ENCODE measurements at places on chromosomes 4 and X.

DNA sequence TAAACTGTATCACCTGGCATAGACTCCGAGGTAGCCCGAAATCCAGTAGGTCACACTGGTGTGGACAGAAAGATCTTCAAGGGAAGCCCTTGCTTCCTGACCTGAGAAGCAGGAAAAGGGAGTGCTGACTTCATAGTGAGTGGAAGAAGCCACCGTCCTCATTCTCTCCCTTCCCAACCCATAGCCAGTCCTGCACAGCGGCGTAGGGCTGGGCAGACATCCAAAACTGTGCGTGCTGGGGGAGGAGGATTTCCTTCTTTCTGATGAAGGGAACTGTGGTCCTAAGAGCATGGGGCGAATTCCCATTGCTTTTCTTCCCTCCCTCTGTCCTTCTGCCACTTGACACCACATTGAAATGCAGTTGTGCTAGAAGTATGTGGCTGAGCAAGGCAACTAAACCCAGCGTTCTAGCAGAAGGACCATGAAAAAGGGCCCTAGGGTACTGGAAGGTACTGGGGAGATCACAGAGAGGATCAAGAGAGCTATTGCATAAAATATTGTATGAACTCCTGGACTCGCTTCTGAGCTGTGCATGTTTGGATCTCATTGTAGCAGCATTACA lies 66.9 kb downstream of the STOX2 start:
- no peak for DNase-seq

DNA sequence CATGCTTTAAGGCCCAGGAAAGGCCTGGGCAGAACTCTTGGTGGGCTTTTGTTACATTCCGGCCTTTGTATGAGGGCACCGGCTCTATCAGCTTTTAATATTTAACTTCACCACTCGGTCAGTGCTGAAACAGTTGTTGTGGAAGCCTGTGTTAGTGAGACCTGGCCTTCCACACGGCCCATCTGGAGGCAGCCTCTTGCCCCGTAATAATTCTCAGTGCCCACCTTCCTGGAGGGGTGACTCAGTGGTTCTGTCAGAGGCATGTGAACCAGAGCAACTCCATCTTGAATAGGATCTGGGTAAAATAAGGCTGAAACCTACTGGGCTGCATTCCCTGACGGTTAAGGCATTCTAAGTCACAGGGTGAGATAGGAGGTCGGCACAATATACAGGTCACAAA lies 162.0 kb upstream of the STS start:
- DNase-seq, result no peak

DNA sequence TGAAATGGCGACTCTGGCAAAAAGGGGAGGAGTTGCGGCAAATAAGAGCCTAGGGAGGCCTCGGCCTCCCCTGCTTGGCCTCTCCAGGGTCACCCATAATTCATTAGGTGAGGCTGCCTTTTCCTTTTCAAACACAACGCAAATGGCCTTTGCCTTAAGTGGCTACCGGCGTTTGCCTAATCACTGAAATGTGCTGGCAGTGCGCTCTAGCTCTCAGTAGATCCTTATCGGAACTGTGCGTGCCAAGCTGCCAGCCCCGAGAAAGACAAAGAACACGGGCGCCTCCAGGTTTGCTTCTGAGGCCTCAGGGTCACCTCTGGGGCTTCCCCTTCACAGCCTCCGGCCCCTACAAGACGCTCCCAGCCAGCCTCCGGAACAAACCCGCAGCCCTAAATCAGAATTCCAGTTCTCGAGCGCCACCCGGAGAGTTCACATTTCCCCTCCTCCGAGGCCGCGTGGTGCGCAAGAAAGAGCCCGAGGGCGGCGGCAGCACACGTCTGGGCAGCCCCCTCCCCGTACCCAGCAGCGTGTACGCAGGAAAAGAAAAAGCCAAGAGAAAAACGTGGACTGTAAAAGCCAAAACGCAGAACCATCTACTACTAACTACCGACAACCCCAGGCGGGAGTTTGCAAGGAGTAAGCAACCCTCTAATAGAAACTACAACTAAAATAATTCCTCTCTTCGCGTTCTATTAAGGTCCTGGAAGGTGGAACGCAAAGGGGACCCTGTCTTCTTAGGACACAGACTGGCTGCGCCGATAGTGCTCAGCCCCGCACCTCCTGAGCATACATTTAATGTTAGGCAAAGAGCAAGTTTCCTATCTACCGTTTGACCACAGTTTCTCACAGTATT lies 76.5 kb upstream of the BCOR start:
- DNase-seq, result peak; percentile 52

DNA sequence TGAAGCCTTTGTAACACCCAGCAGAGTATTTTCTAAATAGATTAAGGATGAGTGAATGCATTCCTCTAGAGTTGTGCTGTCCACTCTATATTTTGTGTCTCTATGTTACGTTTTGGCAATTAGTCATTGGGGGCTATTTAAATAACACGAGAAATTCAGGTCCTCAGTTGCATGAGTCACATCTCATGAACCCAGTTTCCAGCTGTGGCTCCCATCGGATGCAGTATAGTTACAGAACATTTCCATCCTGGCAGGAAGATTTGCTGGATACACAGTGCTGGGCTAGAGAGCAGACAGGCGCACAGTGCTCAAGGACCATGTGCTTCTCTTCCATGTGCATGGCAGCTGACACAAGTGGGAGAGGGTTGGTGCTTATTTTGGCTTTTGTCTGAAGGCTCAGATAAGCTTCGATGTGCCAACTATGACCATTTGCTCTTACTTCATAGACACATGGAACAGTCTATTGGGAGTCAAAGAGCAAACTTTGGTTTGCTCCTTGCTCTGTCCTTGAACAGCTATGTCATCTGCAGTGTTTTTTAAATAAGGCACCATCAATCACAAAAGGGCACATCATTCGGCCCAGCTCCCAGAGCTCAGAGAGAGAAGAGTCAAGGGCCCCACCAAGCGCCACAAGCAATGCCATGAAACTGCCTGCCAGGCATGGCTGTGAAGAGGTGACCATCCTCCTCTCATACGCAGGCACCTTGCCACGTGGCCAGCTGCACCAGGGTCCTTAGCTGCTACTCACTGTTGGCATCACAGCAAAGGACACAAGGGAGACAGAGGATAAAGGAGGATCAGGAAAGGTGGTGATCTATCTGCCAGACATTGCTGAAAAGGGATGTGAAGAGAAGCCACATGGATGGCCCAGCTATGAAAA lies 8.1 kb upstream of the STS start:
- DNase-seq, result no peak

- no peak for DNase-seq
Observed at GRCh38 chr4:180060159-180060889, 2182.9 kb upstream of the TENM3 start.

- no peak for DNase-seq
Observed at GRCh38 chrX:153901753-153902140, 2.7 kb upstream of the AVPR2 start.

- DNase-seq, result no peak
Observed at GRCh38 chrX:52425775-52426174, 57.0 kb downstream of the XAGE2 start.

DNA sequence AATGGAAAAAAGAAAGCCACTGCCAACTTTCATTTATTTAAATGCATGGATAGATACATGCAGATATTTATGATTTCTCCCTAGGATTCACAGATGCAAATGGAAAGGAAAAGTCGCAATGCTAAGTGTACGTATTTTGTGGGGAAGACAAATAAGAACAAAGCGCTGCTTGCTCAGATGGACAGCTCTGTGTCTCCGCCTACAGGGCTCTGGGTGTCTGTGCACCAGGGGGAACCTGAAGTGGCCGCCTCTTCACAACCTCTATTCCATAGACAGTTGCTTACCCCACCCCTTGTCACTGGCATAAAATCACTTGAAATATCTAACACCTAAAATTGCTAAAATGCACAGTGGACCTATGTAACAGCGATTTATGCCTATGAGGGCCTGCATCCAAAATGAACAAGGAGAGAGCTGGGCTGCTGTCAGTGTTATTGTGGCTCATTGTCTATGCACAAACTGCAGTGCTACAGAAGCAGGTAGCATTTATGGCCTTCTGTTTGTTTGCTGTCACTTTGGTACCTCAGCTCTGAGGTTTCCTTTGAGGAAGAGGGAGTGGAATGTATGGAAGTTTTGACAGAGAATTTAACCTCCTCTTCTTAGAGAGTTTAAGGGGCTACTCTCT lies 58.6 kb upstream of the PAGE1 start:
- no peak for DNase-seq
